ENCODE measurements at places on chromosomes 1 and 21. TPM values are rescaled to one million over a fixed set of nuclear protein-coding genes. Genes with fewer than 3 reads are reported as not detected.

- no peak for DNase-seq
- H3K4me1 ChIP-seq: peaks cover 15% of the 10 kb centered on the region
Measured at GRCh38 chr1:9375912-9376311, 83.2 kb downstream of the SPSB1 start.

GRCh38 chr21:43866659-43867331, 1.8 kb downstream of the AGPAT3 start:
- peak overlapping the region; percentile 88 for H3K27ac ChIP-seq
- H3K4me1 ChIP-seq: peaks cover 53% of the 10 kb centered on the region
- H3K36me3 ChIP-seq: no peaks in the 10 kb centered on the region
- peak overlapping the region; percentile 78 for H3K4me3 ChIP-seq

- H3K36me3 ChIP-seq: no peaks in the 10 kb centered on the region
- no peak overlapping the region for H3K4me3 ChIP-seq
- no peaks in the 10 kb centered on the region for H3K4me1 ChIP-seq
- no peak overlapping the region for H3K27ac ChIP-seq
- DNase-seq: no peak
Measured at GRCh38 chr1:23202263-23202749, 15.0 kb downstream of the HTR1D start.

Gene DIPK1A
- total RNA-seq: 6.8 TPM

Gene SLC2A5
- total RNA-seq: 1.6 TPM

DNA sequence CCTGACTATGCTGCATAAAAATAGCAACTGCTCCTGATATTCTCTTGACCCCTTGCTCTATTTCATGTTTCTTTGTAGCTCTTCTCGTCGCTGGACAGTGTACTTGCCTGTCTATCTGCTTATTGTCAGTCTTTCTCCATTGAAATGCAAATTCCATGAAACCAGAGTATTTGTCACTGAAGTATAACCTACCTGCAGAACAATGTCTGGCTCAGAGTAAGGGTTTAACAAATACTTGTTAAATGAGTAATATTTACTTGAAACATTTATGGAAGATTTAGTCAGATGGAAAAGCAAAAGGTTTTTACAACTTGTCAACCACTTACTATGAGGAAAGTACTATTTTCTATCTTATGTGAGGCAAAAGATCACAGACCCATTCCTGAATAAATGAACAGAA, 19.9 kb upstream of the ERICH3 start:
- no peaks in the 10 kb centered on the region for H3K36me3 ChIP-seq
- no peaks in the 10 kb centered on the region for H3K27me3 ChIP-seq
- no peak overlapping the region for H3K27ac ChIP-seq
- H3K4me3 ChIP-seq: no peak overlapping the region
- H3K4me1 ChIP-seq: no peaks in the 10 kb centered on the region

- H3K27me3 ChIP-seq: no peaks in the 10 kb centered on the region
- H3K36me3 ChIP-seq: no peaks in the 10 kb centered on the region
- no peaks in the 10 kb centered on the region for H3K4me1 ChIP-seq
- no peak for DNase-seq
Measured at GRCh38 chr1:236509203-236509602, 14.6 kb upstream of the LGALS8 start.

DNA sequence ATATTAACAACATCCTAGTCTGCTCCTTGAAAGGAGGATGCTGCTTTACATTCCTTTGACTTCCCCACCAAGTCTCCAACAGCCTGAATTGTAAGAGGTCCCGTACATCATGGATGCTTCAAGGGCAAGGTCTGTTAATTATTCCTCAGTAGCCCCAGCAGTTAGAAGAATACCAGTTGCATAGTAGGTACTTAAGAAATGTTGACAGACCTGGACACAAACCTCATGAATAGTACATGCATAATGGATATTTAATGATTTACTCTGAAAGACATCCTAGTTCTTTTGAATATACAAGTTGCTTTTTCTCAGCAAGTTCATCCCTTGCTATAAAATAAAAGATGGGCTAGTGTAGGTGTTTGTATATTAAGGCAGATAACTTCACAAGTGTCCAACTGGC, 112.1 kb upstream of the DPYD start:
- no peaks in the 10 kb centered on the region for H3K4me1 ChIP-seq
- no peak overlapping the region for H3K27ac ChIP-seq
- no peaks in the 10 kb centered on the region for H3K27me3 ChIP-seq
- no peak for DNase-seq

Gene AMY1A
- 2.5 TPM for total RNA-seq

GRCh38 chr1:114641377-114641776, 28.5 kb downstream of the DENND2C start:
- no peak for DNase-seq
- no peak overlapping the region for H3K27ac ChIP-seq
- no peaks in the 10 kb centered on the region for H3K27me3 ChIP-seq
- no peaks in the 10 kb centered on the region for H3K36me3 ChIP-seq
- H3K4me1 ChIP-seq: no peaks in the 10 kb centered on the region

GRCh38 chr1:229027158-229027557, 243.8 kb upstream of the RAB4A start:
- no peak overlapping the region for H3K4me3 ChIP-seq
- DNase-seq: no peak
- peak overlapping the region; percentile 90 for H3K27ac ChIP-seq
- no peaks in the 10 kb centered on the region for H3K4me1 ChIP-seq
- no peaks in the 10 kb centered on the region for H3K27me3 ChIP-seq
- no peaks in the 10 kb centered on the region for H3K36me3 ChIP-seq

- H3K4me1 ChIP-seq: no peaks in the 10 kb centered on the region
- H3K36me3 ChIP-seq: no peaks in the 10 kb centered on the region
- no peak for DNase-seq
- H3K4me3 ChIP-seq: no peak overlapping the region
- no peaks in the 10 kb centered on the region for H3K27me3 ChIP-seq
Measured at GRCh38 chr1:167345386-167345733, 124.7 kb downstream of the POU2F1 start.

DNA sequence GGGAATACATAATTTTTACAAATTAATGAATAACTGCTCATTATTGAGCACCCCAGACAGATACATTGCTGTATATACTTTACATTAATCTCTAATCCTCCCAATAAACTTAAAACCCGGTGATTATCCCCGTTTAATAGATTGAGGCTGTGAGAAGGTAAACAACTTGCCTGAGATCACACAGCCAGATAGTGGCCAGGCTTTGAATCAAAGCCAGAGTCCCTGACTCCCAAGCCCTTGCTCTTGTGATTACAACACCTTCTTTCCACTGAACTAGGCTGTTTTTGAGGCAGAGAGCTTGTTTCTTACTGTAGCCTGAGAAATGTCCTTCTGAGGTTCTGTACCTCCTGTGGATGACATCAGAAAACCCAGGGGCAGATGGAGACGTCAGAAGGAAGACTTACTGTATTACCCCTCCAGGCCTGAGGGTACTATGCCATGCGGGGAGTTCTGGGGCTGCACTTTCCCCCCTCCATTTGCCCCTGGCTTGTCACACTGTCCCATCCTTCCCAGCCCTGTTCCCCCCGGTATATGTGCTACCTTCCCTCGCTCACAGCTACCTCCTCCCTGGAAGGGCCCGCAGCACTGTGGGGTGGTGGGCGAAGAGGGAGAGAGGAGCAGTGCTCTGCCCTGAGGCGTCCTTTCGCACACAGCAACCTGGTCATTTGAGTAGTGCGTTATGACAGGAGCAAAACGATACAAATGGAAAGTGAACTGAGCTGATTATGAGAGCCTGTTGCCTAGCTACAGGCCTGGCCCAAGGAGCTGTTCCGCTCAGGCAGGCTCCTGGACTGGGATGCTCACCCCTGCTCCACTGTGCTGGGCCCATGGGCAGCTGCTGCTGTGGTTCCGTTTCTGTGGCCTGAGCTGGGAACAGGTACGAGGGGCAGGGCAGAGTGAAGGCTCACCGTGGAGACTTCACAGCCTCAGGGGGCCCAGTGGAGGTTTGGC, 4.6 kb downstream of the KCNC4 start:
- DNase-seq: no peak
- H3K4me3 ChIP-seq: no peak overlapping the region
- peaks cover 8% of the 10 kb centered on the region for H3K4me1 ChIP-seq
- no peak overlapping the region for H3K27ac ChIP-seq

DNA sequence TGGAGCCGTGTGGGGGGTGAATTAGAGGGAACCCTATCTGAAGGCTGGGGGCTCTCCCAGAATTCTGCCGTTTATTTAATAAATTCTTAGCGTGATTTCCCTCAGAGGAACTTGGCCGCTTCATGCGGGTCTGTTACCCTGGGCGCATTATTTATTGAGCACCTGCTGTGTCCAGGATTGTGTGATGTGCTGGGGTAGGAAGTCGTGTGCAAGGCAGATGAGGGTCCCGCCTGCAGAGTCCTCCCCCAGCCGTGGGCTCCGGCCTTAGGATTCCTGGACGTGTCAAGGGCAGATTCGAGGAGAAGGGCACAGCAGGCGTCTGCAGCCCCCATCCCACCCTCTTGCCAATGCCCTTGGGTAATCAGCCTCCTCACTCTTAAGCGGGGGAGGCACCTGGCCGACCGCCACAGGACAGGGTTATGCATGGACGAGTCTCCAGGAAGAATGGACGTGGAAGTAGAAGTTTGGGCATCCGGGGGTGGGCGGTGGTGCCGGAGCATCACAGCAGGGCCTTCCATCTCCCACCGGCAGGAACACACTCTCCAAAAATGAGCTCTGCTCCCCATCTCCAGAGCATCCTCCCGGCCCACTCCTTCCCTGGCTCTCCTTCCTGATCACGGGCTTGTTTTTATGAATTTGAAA, 233.3 kb upstream of the C1orf174 start:
- no peak for DNase-seq

DNA sequence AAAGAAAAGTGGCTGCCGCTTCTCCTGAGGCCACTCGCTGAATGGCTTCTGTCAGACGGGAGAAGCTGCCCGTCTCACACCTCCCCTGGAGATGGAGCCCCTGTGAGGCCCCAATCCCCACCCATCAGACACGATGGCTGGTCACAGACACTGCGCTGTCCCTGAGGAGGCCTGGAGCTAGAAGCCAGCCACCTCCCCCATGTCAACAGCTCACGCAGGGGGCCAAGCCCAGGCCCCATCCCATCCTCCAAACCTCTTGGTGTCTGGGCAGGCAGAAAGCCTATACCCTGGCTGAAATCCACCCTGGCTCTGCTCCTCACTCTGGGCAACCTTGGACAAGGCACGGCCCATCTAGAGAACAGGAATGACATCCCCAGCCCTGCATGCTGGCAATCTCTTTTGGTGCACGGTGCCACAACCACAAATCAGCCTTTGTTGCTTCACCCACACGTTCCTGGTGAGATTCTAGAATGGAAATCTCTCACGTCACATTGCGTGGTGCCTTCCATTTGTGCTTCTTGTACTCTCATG, 273.9 kb upstream of the VAMP3 start:
- no peak overlapping the region for H3K27ac ChIP-seq
- H3K4me1 ChIP-seq: no peaks in the 10 kb centered on the region

DNA sequence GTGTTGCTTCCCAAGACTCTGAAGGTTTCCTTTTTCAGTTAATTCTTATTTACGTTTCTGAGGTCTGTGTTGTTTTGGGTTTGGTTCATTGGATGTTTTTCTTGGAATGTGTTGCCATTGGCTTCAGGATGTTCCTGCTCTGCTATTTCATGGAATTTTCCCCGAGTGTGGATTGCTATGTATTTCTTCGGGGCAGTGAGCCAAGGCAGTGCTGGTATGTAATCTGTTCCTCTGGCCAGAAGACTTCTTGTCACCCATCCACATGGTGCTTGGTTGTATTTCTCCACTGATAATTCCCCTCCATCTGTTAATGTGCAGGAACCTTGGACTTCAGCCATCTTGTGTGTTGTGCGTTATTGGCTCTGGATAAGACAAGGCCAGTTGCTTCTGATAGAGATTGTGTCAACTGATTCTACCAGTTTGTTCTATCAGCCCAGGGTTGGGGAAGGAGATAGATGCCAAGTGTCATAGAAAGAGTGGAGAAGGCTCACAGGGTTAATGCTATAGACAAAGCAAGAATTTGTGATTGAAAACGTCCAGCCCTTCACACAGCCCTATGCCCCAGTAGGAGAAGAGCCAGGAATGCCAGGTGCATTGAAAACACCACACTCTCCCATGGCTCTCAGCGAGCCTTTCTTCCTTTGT, 505.2 kb downstream of the PLPP3 start:
- no peaks in the 10 kb centered on the region for H3K27me3 ChIP-seq
- H3K4me1 ChIP-seq: no peaks in the 10 kb centered on the region
- no peak overlapping the region for H3K27ac ChIP-seq
- H3K36me3 ChIP-seq: no peaks in the 10 kb centered on the region
- no peak for DNase-seq

GRCh38 chr1:59393211-59394180, 96.6 kb downstream of the FGGY start:
- H3K27me3 ChIP-seq: no peaks in the 10 kb centered on the region
- peak overlapping the region; percentile 48 for H3K27ac ChIP-seq
- H3K4me3 ChIP-seq: no peak overlapping the region
- H3K4me1 ChIP-seq: peaks cover 7% of the 10 kb centered on the region

DNA sequence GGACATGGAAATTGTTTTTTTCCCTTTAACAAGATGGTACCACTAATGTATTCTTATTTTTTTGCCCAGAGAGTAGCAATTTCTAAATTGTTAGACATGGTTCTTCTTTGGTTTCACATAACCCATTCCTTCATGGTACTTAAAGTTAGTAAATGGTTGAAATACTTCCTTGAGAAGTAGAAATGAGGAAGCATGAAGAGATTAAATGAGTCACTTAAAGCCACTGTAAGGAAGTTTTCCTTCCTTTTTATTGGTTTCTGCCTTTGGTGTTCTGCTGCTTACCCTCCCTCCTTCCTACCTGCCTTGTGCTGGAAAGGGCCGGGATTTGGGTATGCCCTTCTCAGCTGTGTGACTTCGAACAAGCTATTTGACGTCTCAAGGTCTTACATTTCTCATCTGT, 101.0 kb downstream of the KIF26B start:
- no peak overlapping the region for H3K27ac ChIP-seq
- no peak overlapping the region for H3K4me3 ChIP-seq
- DNase-seq: no peak

DNA sequence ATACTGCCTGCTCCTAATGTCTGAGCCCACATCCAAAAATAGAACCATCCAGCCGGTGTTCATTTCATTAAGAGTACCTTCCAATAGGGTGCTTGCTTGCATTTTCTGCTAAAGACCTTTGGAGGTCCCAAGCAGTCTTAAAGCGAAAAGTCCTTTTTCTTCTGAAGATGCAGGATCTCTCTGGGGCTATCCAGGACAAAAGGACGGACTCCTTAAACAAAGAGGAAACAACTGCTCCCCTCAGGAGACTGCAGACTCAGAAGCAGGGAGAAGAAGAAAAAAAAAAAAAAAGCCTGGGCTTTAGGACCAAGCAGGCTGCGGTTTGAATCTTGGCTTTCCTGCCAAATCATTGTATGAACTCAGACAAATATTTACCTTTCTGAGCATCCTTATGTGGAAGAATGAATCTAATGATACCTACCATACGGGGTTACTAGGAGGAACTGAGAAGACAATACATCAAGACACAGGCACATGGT, 204.0 kb downstream of the PLPP3 start:
- no peak for DNase-seq
- H3K4me1 ChIP-seq: peaks cover 4% of the 10 kb centered on the region
- no peaks in the 10 kb centered on the region for H3K36me3 ChIP-seq
- H3K4me3 ChIP-seq: no peak overlapping the region

Measured in left lung (tissue), 14 donors.